ENCODE measurements at places on chromosomes 6 and 20.

DNA sequence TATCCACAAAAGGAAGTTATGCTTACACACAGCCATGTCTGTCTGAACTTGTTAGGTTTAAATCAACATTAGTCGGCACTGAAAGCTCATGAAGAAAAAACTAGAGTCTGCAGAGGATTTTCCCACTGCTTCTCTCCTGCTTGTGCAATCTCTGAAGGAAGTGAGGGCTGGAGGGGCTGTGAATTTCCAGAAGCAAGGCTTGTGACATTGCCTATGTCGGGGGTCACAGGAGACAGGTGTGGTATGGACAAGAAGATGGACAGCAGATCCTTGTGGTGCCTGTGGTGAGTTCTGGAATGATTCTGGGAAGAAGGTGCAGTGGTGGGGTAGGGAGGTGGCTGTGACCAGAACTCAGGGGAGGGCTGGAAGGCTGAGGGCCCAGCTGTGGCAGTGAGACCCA lies 84.3 kb upstream of the TRAF3IP2 start:
- DNase-seq: no peak

DNA sequence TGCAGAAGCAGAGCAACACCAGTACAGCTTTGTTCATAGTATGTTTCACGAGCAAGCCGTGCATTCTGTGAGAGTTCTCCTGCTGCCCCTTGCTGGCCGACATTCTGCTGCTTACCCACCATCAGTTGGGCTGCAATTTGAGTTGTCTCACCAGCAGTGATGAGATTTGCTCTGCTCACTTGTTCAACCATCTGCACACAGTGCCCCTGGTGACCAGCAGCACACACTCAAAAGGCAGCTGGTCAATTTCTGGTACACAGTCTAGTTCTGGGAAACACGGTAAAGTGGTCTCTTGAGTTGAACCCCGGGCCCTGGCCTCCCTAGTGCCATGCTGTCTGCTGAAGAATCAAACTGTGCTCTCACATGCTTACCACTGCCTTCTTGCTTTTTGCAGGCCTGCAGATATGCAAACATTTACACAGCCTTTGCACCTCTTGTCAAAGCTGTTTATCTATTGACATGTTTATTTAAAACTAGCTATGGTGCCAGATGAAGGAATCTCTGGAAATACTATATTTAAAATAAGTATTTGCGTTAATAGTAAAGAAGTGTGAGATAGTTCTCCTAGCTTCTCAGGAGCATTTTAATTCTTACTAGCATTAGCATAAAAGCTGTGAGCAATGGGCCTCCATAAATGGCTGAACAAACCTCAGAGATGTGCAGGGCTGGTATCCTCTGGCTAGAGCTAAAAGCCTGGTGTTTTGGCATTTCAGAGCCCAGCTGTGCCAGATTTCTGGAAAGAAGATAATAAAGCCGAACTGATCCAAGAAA lies 234.3 kb downstream of the ARHGAP18 start:
- no peak for DNase-seq

DNA sequence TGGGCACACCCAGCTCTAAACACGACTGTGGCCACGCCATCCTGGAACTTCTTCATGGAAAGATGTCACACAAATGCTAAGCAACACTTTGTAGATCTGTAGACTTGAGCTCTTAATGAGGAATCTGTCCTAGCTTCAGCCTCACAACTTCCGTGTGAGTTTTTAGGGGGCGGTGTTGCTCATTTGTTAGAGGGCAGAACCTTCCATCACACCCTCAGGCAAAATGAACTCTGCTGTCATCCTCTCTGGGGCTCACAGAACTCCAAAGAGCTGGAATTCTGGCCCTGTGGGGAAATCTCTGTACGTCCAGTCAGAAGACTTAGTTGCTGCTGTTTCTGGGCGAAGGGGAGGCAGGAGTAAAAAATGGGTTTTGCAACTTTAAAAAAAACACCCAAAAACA lies 49.8 kb downstream of the NRN1 start:
- DNase-seq: no peak

DNA sequence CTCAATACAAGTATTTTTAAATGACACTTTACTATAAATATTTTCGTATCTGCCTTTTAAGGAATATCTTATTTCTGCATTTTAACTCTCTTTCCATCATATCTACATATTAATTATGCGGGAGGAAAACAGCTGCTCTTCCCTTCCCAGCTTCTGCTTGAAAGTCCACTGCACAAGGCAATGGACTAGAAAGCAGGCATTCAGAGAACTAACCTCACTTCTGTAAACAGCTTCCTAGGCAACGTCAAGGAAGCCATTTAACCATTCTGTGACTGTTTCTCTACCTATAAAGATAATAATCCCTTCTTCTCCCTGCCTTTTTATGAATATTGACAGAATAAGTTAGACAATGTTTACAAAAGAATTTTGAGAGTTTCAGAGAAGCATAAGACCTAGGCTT lies 319.4 kb downstream of the BTBD9 start:
- no peak for DNase-seq

- no peak for DNase-seq
Measured at GRCh38 chr20:45589725-45590124, 10.6 kb upstream of the WFDC8 start.

DNA sequence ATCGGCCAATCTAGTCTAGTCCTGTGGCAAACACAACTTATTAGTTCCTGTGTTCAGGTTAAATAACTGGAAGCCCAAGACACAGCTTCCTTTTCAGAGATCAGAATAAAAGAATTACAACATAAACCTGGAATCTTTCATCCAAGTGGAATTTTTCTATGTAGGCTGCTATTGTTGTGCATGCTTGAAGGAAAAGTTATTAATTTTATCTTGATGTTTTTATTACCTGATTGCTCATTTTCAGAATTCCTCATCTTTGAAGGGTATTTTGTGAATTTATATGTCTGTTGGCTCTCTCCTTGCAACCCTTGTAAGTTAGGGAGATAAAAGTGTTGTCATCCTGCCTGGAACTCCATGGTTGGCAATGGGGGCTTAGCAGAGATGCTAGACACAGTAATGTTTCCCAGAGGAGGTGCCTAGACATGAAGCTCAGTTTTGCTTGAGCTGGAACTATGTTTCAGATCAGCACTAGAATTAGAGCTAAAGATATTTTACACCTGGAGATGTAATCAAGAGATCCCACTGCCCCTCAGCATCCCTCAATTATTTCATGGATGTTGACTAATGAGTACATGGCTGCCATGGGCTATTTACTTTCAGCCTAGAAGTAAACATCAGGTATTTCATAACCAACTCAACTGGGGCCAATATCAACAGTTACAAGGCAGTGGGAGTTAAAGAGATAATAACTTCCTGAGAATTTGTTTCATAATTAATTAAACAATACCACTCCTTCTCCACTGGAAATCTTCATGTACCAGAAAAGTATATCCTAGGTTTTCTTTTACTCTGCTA lies 367.0 kb upstream of the MARCKS start:
- DNase-seq: no peak

- DNase-seq: no peak
Measured at GRCh38 chr6:12064131-12064530, 52.0 kb downstream of the HIVEP1 start.

- DNase-seq: no peak
Measured at GRCh38 chr20:52102126-52102525, 89.5 kb downstream of the ZFP64 start.

Data from CD4-positive, alpha-beta T cell treated with Interleukin-6 at 100 ng/mL for 8 hours (primary cell).